ENCODE measurements at places on chromosomes 3 and 15.
A peak's percentile ranks its signal among the peaks of the same experiment; 100 is the strongest.

GRCh38 chr3:129602309-129602708 lies 4.2 kb downstream of the PLXND1 start:
- DNase-seq = no peak

- no peak for DNase-seq
Observed at GRCh38 chr3:129308636-129309035, 30.0 kb downstream of the HMCES start.

DNA sequence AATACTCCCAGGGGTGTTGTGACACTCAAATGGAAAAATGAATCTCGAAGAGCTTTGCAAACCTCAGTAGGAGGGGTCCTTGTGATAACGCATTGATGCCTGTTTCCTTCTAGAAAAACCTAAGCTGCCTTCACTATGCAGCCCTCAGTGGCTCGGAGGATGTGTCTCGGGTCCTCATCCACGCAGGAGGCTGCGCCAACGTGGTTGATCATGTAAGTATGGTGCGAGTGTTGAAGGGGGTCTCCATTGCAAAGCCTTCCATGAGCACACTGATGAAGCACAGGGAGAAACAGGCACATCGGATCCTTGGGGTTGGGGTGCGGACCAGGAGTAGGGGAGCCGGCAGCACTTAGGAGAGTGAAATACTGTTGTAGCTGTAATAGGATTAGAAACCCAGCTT lies 22.3 kb downstream of the ANKDD1A start:
- DNase-seq = no peak

DNA sequence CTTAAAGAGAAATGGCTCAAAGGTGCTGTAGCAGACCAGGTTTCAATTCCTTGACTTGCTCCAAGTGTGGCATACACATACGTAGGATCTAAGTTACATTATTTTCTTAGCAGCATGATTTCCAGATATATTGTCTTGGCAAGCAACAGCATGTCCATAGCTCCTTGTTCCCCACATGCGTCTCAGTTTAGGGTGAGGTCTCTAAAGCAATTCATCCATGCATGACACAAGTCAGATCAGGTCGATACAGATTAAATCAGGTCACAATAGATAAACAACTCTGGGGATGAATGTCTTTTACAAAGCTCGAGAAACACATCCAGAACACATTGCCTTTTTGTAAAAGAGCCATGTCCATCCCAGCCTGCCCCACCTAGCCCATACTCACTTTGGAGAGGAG lies 108.9 kb upstream of the ABHD17C start:
- DNase-seq = no peak

GRCh38 chr3:192653862-192654261 lies 73.5 kb downstream of the FGF12 start:
- DNase-seq = no peak

DNA sequence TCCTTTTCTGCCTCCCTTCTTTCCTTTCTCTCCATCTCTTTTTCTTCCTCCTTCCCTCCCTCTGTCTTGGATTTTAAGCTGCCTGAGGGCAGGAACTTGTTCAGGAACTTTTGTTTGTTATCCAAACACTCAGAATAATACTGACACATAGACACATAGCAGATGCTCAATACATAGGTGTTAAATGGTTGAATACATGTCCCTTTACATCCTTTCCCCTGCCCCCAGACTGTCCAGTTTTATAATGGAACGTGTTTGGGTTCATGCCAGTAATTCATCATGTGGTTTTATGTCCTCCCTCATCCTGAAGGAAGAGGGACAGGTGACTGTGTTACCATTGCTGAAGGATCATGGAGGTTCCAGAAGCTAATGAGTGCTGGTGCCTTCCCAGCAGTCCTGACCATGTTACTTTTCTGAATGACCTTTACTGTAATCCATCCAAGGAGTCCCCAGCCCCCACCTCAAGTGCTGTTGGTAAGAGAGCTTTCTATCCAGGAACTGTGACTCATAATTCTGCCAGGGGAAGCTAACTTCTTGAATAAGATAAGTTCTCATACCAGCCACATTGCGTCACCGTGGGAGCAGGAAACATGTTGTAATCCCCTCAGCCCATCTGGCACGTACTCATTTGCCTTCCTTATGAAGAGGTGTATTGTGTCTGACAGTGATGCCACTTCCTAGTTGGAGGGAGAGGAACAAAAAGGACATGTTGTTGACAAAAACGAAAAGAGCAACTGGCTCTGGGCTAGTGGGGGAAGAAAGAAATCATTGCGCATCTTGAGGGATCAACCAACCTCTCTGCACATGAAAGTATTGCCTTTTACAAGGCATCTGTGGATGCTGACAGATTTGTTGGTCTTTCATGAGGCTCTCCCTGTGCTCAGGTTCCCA lies 52.4 kb downstream of the IL1RAP start:
- DNase-seq = peak; percentile 100

GRCh38 chr3:8755097-8755496 lies 14.3 kb downstream of the OXTR start:
- DNase-seq = no peak

DNA sequence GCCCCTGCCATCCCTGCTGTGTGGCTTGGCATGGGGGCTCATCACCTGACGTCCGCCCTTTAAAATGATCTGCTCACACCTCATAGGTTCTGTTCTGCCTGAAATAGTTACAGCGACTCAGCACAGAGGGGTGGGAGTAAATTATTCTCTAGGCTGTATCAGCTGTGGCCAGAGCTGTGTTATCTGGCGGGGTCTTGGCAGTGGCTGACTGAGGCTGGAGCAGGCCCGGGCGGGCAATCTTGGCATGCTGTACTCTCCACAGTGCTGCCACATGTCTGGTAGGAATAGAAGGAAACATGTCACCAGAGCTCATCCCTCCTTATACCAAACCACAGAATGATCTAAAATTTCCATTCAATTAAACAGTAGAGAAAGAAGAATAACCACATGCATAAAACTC lies 499.9 kb upstream of the LMCD1 start:
- no peak for DNase-seq

- no peak for DNase-seq
Observed at GRCh38 chr3:171377859-171378258, 82.3 kb downstream of the TNIK start.

DNA sequence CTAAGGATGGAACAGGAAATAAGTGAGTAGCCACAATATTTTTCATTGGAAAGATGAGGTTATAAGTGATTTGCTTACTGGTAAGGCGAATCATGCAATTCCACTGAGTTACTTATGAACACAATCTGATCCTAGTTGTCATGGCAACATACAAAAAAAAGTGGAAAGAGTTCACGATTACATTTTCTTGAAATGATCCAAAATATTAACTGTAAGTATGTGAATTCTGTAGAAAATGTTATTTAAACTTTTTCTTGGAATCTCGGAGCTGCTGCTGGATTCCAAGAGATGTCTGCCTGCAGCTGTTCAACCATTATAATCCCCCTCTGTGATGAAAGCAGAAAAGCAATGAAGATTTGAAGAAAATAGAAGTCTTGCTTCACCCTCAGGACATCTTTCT lies 120.5 kb downstream of the KBTBD8 start:
- DNase-seq = no peak

- no peak for DNase-seq
Observed at GRCh38 chr3:277873-278272, 81.3 kb downstream of the CHL1 start.

- no peak for DNase-seq
Observed at GRCh38 chr15:54941417-54941816, 255.3 kb downstream of the RSL24D1 start.

GRCh38 chr3:10280177-10280529 lies 12.6 kb downstream of the GHRL start:
- DNase-seq = no peak

DNA sequence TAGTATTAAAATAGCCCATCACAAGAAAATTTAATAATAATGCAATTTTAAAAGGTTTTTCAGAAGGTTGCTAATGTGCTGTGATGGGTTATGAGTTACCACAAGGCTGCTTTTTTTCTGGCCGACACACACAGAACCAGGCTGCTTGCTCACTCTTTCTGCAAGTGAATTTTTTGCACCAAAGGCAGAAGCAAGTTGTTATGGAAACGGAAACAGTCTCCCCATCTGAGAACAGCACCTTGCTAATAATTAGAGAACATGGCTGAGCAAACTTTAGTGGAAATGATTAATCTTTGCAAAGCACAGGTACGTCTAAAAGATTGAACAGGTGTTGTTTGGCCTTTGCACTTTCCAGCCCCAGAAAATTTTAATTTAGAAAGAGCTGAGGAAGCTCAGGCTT lies 51.0 kb downstream of the CACNA2D3 start:
- DNase-seq = no peak

- no peak for DNase-seq
Observed at GRCh38 chr3:14457999-14458398, 55.6 kb downstream of the SLC6A6 start.

DNA sequence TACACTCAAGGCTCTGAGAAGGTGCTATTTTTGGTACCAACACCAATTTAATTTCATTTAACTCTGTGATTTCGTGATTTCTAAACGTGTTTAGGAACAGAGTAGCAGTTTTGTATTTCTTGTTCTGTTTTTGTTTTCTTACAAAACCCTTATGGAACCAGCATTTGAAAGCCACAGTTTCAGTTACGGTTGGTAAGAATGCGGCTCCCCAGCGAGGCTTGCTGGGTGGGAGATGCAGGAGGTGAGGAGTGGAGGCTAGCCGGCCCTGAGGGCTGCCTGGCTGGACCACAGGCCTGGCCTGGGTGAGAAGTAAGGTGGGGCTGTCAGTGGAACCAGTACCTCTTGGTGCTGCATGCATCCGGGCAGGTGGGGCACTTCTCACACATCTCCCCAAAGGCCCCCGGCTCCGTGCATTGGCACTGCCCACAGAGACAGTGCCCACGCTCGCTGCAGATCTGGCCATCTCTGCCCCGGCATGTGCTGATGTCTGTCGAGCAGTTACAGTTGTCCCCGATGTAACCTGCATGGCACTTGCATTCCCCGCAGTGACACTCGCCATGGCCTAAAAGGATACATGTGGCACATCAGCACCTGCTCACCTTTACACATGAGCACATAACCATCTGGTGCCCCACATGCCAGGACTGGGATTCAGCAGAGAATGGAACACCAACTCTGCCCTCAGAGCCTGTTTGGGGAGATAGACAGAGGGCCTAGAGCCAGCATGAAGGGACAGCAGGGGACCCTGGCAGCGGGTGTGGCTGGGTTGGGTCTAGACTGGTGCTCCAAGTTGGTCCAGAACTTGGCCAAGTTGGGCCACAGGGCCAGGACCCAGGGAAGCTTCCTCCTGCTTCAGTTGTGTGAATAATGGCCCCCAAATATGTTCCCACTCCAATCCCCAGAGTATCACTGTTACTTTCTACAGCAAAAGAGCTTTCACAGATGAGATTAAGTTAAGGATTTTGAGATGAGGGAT lies 43.4 kb downstream of the UMPS start:
- no peak for DNase-seq

DNA sequence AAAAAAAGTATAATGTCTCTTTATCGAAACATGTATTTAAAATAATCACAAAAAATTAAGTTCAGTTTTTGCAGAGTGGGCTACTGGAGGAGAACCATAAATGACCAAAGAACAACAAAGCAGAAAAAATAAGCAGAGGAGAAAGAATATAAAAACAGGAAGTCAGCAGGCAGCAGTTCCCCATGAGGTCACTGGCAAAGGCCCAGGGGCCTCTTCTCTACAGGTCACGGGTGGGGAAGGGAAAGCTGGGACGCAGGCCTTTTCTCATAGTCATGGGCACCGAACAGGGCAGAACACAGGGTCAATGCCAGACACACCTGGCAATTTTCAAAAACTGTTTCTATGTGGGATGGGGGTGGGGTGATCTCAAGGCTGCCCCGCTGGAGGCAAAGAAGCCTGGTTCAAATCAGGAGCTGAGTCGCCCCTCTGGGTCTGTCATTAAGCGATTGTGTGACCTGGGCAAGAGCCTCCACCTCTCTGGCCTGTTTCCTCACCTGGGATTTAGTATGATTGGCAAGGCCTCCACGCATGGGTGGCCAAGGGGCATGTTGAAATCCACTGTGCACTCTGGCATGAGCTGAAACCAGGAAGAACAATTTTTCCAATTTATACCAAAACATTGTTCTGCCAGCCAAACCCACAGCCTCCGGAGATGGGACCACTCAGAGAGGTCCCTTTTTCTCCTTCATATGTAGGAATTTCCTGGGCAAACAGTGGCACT lies 43.8 kb upstream of the UACA start:
- no peak for DNase-seq

DNA sequence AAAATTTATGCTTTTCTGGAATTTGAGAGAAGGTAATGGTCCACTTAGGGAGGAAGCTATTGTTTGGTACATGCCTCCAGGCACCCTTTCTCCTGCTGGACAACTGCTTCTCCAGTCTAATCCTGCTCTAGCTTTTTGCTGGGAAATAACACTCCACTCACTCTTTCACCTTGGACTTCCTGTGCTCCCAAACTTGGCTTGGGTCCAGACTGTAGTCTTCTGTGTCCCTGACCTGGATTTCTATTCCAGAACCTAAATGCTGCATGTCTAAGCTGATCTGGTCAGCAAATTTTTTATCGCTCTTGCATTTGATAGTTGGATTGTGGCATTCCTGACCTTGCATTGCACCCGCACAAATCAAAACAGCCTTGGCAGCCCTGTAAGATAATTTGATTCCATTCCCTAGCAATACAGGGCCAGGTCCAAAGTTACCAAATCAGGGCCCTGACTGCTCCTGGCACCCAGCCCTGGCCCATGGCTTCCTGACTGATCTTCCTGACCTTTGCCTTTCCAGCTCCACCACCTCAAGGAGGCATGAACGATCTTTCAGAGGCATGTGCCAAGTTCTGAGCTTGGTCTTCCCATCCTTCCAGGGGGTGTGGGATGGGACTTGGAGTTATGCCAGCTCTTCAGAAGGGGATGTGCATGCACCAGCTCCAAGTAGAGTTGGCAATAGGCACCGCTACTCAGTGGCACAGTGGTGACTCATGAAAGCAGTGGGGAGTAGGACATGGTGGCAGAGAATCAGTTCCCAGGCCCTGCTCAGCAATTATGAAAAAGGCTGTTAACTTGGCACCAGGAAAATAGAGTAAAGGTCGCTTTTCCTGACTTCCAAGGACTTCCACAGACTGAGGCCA lies 43.9 kb upstream of the GOLGA8J start:
- DNase-seq = no peak

DNA sequence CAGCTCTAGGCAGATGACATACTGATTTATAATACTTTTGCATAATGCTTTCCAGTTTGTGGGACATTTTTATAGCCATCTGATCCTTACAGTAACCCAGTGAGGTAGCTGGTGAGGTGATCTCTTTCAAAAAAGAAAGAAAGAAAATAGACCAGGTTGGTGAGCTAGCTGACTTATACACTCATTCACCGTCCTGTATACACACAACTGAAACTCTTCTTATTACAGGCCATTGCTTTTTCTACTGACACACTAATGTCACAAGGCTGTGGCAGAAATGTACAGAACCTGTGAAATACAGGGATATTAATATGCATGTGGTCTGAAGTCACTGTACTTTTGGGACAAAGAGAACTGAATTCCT lies 150.2 kb upstream of the BHLHE40 start:
- no peak for DNase-seq

DNA sequence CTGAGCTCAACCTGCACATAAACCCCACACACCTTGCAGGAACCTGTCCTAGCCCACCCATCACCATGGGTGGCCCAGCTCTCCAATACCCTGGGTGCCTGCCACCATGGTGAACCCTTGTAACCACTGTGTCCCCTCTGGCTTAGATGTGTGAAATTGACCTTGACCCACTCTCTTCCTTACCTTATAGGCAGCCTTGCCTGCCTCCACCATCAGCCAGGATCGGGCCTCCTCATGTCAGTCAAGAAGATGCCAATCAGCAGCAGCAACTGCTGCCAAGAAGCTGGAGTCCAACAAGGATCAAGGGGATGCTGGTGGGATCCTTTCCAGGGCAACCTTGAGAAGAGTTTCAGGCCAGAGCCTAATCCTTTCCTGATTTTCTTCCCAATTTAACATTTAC lies 8.8 kb upstream of the CYP11A1 start:
- DNase-seq = no peak

GRCh38 chr15:89775815-89776214 lies 317 bp upstream of the MESP2 start:
- DNase-seq = no peak

Measured in fibroblast of skin of right quadriceps (primary cell).